ENCODE measurements at places on chromosomes 12 and 14.

- DNase-seq, result no peak
These were observed 13.2 kb upstream of the ARF6 start for GRCh38 chr14:49879646-49880204.

DNA sequence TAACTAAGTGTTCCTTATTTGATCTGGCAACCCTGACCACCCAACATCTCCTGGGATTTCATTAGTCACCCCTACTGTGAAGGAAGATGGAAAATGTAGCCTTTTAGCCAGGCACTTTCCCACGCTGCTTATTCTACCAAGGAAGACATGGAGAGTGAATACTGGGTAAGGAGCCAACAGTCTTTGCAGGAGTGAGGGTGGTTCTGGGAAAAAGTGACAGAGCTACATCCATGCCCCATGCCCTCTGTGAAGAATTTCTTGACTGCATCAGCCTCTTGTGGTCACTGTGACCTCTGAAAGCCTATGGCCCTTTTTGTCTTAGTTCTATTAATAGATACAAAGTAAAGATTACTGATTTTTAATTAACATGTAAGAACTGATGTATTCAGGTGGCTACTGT lies 196.0 kb upstream of the EEA1 start:
- no peak for DNase-seq

DNA sequence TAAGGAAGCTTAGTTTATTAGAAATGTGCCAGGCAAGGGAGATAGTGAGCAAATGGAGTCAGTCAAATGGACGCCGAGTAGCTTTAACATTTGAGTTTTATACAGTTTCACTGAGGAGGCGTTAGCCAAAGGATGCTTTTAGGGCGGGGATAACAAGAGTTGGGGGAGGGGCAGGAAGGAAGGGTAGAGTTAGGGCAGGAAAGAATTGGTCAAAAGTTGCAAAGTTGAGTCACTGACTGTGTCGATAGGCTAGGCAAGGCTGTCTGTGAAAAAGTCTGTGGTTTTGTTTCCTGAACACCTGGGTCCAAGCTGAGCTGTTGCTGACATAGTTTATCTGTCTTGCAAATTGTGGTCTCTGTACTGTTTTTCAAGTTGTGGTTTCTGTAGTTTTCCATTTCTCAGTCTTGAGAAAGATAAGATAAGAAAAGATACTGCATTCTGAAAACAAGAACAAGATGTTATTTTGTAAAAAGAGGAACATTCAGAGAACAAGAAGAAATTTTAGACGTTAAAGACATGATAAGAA lies 62.6 kb upstream of the RESF1 start:
- peak; percentile 36 for DNase-seq

- DNase-seq, result no peak
These were observed 137.5 kb upstream of the CCND2 start for GRCh38 chr12:4135919-4136605.

DNA sequence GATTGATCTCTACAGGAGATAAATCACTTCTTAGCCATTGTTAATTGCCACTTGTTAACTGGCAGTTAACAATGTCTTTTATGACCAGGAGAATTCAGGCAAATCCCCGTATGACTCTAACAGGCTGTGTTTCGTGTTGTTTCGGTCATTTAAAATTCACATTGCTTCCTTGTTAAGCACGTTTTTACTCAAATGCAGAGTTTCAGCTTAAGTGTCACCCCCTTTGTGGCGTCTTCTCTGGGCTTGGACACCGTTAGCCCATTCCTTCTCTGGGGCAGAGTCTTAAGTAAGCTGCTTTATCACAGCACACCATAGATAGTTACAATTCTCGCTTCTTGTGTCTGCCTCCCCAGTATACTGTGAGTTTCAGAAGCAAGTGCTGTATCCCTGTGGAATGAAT lies 205.4 kb downstream of the EPS8 start:
- DNase-seq, result no peak

GRCh38 chr12:71399197-71399596 lies 40.4 kb upstream of the LGR5 start:
- no peak for DNase-seq

DNA sequence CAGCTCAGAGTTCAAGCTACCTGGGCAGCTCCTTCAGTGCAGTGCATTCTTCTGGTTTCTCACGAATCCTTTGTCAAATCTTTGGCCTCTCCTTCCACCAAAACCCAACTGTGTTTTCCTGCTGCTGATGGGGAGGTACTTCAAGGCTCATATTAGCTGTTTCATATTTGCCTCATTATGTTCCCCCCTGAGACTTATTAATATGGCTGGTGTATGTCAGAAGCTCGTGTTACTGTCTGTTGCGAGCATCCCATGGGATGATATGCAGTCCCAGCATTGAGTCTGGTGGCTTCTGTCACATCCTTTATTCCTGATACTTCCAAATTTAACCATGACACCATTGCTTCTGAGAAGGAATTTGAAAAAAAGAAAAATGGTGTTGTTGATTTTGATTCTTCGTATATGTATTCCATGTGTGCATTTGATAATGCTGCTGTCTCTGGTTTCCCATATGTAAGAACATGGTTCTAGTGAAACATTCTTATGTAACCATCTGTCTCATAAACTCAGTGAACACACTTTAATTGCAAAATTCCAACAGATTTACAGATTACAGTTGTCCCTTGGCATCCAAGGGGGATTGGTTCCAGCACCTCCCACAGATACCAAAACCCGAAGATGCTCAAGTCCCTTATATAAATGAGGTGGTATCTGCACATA lies 149.1 kb downstream of the KICS2 start:
- DNase-seq, result no peak

GRCh38 chr12:6110006-6110405 lies 14.5 kb downstream of the VWF start:
- no peak for DNase-seq

DNA sequence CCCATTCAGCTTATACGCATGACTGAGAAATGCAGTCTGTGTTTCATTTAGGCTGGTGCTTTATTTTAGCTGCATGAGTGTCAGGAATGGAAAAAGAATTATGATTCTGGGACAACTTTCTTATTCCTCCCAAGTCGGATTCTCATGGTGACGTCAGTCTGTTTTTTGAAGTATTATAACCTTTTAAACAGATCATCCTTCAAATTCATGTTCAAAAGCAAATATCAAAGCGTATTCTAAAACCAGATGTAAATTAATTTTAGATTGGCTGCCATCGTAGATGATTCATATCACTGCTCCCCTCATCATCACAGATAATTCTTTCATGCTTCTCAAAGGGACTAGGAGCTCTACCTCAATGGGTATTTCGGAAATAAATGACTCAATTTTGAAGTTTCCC lies 15.0 kb downstream of the FNTB start:
- DNase-seq, result no peak

- DNase-seq, result no peak
These were observed 110.5 kb downstream of the ERGIC2 start for GRCh38 chr12:29270446-29270845.

GRCh38 chr14:86756521-86757190 lies 1226.7 kb downstream of the FLRT2 start:
- DNase-seq, result no peak

GRCh38 chr14:89607453-89607852 lies 190.4 kb upstream of the FOXN3 start:
- DNase-seq, result no peak

- DNase-seq, result no peak
These were observed 259.6 kb downstream of the AKAP6 start for GRCh38 chr14:32588448-32589320.

DNA sequence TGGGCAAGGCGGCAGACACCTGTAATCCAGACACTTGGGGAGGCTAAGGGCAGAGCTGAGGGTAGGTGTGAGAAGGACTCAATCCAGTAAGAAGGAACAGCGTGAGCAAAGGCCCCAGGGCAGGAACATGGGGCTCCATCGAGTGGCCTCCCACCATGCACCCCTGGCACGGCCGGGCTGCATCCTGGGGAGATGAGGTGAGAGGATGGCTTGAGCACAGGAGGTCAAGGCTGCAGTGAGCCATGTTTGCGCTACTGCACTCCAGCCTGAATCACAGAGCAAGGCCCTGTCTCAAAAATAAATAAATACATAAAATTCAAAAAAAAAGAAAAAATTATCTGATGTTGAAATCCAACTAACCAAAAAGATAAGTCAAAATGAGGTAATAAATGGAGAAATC lies 58.5 kb downstream of the ARL6IP4 start:
- no peak for DNase-seq

DNA sequence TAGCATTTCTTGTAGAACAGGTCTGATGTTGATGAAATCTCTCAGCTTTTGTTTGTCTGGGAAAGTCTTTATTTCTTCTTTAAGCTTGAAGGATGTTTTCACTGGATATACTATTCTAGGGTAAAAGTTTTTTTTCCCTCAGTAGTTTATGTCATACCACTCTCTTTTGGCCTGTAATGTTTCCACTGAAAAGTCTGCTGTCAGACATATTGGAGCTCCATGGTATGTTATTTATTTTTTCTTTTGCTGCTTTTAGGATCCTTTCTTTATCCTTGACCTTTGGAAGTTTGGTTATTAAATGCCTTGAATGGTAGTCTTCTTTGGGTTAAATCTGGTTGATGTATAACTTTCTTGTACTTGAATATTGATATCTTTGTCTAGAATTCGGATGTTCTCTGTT lies 306.1 kb downstream of the FUT8 start:
- DNase-seq, result no peak

DNA sequence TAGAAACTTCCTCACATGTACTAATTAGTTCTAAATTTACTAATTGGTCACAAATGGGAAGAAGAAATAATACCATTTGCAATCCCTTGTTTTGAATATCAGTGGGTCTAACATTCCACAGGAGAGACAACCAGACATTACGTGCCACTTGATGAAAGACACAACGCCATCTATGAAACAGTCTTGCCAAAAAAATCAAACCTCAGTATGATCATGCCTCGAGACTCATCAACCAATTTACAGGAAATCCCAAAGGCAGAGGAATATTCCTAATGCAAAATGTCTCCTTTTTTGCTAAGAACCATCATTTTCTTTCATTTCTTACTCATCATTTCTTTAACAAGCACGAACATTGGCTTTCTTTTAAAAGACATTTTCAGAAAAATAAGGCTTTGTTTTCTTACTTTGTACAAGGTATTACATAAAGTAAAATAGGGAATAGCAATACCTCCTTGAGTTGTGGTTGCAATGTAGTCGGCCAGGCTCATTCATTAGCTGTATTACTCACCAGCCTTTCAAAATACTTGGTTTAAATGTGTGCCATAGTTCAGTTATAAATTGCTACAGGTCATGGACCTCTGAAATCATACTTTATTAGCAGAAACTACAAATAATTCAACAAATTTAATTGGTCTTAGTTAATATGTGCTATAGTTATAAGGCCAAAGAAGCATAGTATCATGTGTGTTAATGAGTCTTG lies 436.2 kb upstream of the FLRT2 start:
- no peak for DNase-seq

DNA sequence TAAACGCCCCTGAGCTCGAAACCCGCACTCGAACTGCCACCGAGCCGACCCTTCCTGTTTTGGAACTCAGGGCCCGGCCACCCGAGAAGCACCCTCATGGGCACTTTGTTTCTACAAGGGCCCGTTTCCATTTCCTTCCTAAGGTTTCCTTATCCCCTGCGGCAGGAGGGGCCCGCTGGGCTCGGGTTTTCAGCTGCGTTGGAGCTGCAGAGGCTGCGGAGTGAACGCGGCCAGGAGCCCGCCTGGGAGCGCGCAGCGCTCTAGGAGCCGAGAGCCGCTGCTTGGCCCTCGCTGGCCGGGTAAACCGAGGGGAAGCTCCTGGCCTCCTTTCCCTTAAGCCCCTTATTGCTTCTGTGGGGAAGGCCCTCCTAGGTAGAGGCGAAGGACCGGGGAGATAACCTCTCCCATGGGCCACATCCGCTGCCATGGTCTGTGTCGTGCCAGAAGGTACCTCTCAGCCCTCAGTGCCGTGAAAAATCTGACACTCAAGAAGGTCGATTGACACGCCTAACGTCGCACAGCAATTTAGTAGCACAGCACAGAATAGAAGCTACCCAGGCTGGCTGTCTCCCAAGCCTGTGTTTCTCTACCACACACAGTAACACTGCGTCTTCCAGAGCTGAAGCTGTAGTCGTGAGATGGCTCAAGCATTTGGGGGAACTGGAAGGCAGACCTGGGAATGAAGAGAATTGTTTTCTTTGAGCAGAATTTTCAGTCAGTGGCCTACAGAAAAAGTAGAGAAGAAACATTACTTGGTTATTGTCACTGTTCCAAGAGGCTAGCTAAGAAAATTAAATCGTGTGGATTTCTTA lies 12.9 kb upstream of the CALM1 start:
- peak; percentile 71 for DNase-seq

GRCh38 chr14:98501335-98501734 lies 770.7 kb downstream of the BCL11B start:
- no peak for DNase-seq

GRCh38 chr12:55713721-55714120 lies 2.1 kb upstream of the BLOC1S1 start:
- no peak for DNase-seq

DNA sequence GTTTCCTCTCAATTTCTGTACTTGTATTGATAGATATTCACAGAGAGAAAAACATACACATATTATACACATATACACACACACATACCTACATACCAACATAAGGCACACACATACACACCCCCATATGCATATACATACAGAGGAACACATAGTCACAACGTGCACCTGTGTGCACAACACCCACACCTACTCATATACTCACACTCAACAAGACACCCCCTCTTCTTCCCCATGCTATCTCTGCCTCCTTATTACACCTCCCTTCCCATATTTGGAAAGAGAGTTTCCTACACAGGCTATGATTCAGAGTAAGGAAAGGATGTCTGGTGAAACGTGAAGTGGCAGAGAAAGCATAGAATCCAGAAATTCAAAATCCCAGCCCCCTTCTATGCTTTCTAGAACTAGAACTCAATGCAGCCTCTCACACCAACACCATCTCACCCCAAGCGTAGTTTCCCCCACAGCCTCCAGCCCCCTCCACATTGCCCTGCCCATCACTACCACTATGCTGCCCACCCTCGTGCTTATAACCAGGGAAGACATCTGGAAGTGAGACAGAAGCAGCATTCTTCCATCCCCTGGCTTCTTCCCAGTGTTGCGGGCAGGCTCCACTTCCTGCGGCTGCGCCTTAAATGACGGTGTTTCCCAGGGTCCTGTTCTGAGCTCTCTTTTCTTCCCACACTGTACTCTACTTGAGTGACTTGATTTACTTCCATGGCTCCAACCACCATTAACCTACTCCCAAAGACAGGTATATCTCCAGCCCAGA lies 2.4 kb downstream of the RNASE8 start:
- no peak for DNase-seq

DNA sequence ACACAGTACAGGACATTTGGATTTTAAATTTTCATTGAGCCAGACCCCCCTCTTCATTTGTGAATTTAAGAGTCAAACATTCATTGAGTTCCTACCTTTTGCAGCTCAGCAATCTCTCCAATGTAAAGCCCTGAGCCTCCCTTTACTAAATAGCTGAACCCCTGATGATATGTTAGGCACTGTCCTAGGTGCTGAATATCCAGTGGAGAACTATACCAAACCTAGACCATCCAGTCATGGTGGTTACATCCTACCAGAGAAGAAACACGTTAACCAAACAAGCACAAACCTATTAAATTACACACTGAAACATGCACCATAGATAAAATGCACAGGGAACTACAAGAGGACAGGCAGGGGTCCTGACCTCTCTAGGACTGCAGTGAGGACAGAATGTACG lies 1585.3 kb upstream of the TMEM132C start:
- DNase-seq, result no peak
